Stimulated activated effector memory CD8-positive, alpha-beta T cell treated with anti-CD3 and anti-CD28 coated beads, Interleukin-12 subunit alpha, Interleukin-12 subunit beta, amount 100 ng/mL, for 72 hours (primary cell): ENCODE measurements at places on chromosomes 7 and 10.

DNA sequence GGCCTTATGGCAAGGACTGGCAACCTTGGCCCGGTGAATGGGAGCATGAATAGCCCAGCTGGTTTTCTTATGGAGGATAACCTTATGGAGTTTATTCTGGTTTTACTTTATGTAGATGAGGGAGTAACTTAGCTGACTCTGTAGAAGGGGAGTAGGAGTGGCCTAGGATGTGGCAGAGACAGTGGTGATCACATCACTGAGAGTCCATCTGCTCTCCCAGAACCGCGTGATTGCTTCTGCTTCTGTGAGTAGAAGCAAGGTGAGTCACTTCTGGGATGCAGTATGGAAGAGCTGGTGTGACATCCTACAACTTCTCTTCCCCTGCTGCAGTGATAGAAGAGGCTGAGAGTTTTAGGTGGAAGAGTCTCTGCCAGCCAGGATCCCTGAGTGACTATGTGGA is 129.2 kb downstream of the RPS24 start:
- DNase-seq = no peak

GRCh38 chr10:119630300-119630699 is 20.9 kb upstream of the BAG3 start:
- no peak for DNase-seq

- no peak for DNase-seq
These were observed 584 bp upstream of the RUNDC3B start for GRCh38 chr7:87627634-87627994.

DNA sequence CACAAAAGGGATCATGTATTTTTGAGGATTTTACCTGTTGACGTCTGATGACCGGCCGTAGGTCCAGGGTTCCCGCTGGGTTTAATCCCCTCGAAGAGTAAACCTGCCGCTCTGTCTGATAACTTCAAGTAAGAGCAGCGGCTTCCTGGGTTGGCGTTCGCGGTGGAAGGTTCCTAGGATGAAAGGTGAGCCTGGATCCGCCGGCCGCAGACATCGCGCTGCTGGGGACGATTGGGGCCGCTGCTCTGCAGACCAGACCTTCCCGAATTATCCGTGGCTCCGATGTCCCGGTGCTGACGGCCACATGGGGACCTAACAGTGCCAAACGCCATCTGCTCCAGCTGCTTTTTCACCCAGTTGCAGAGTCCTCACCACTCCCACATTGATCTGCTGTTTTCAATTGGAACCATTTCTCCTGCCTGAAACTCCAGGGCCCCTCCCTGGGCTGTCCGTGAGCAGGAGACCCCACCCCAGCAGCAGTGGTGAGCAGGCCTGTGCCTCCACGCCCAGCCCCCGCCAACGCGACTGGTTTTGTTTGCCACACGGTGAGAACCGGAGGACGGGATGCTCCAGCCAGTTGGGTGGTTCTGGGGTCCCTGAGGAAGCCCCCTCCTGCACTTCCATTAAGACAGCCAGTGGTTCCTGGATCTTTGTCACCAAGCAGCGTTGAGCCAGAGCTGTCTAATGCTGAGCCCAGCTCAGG is 12.2 kb upstream of the AP5Z1 start:
- DNase-seq = no peak

GRCh38 chr7:1566687-1567048 is 3.2 kb downstream of the PSMG3 start:
- no peak for DNase-seq

DNA sequence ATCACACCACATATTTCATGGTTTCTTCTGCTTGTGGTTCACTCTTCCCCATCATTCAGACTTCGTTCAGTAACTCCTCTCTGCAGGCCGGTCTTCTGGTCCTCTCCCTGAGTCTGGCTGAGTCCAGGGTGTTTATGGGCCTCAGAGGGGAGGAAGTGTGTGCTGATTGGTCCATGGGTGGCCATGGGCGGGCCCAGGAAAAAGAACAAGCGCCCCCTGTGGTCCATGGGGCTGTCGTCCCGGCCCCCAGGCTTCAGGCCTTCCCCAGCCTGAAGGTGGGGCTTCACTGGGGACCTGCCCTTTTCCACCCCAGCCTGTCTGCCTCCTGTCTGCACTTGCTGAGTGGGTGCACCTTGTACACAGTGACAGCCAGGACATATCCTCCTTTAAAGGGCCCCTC is 123.7 kb downstream of the VIPR2 start:
- DNase-seq = no peak

- no peak for DNase-seq
These were observed 246.4 kb upstream of the GRB10 start for GRCh38 chr7:51029131-51029530.

DNA sequence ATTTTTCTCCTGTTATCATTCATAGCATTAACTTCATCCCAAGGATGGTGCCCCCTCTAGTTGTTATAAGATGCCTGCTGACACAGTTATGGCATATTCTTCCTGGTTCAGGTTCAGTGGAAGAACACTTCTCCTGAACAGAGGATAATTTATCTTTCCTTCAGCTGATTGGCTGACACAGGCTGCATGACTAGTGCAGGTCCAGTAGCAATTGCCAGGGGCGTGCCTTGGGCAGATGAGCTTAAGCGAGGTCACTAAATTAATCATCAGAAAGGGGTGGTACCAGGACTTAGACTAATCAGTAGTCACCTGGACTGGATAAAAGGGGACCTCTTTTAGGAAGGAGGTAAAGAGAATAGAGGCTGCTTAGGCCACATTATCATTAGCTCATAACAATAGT is 42.3 kb downstream of the BZW2 start:
- no peak for DNase-seq

GRCh38 chr7:29300649-29301048 is 106.1 kb downstream of the CHN2 start:
- no peak for DNase-seq

DNA sequence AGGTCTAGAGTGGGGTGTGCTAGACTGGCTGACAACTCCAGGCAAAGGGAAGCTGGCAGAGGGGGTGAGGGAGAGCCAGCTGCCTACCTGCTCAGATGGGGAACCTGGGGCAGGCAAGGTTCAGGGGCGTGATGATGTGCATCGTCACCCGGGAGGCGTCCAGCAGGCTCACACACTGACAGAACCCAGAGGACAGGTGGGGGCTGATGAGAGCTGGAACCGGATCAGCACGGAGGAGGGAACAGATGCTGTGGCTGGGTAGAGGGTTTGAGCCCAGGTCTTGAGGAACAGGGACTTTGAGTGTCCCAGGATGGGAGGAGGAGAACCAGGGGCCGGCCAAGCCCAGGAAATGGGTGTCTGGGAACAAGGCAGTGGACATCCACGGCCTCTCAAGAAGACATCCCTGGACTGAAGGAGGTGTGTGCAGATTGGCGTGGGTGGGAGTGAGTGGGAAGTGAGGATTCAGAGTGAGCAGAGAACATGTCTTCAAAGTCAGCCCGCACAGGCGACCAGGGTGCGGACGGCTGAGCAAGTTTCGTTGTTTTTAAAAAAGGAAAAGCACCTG is 3.9 kb downstream of the RASGEF1A start:
- no peak for DNase-seq
